ENCODE measurements at places on chromosomes 16 and 17.

GRCh38 chr16:17329391-17329790, 141.4 kb downstream of the XYLT1 start:
- no peak for DNase-seq

GRCh38 chr17:7651097-7651664, 455 bp downstream of the ATP1B2 start:
- no peak for DNase-seq

DNA sequence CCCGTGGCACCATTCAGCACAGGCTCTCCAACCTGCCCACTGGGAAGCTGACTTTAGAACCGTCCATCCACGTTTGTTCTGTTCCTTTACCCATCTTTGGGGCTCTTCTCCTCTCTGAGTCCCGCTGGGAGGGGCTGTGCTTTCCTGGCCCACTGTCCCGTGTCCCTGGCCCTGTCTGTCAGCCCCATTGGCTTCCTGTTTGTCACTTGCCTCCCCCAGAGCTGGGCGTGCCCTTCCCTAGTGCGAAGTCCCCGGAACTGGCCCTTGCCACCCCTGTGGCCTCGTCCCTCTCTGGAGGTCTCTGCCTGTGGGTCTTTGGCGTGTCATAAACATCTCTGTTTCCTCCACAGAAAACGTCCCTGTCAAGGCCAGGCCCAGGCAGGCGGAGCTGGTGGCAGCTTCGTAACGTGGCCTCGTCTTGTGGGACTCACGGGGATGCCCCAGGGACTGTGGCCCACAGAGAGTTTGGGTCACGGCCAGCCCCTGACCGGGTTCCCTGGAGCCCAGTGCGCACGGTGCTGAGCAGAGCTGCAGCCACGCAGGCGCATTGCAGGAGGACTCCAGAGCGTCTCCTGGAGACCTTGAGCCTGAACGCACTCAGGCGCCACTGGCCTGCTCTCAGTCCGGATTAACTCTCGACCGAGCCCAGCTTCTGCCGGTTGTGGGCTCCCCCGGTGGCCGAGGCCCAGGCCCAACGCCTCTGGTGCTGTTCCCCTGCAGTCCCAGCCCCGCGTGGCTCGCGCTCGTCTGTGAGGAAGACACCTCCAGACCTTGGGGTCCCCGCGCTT, 7.3 kb downstream of the CHMP6 start:
- DNase-seq: no peak

DNA sequence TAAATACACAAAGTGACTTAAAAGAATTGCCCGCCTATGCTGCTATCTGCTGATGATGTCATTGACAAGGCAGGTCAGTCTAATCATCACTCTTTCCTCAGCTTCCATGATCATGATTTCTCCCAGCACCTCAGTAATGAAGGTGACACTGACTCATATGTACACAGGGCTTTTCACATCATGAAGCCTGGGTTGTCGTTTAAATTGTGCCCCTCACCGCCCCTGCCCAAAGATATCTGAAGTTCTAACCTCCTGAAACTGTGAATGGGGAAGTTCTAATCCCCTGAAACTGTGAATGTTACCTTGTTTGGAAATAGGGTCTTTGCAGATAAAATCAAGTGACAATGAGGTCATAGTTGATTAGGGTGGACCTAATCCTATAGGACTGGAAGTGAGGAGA, 17.4 kb upstream of the GPRC5C start:
- no peak for DNase-seq

DNA sequence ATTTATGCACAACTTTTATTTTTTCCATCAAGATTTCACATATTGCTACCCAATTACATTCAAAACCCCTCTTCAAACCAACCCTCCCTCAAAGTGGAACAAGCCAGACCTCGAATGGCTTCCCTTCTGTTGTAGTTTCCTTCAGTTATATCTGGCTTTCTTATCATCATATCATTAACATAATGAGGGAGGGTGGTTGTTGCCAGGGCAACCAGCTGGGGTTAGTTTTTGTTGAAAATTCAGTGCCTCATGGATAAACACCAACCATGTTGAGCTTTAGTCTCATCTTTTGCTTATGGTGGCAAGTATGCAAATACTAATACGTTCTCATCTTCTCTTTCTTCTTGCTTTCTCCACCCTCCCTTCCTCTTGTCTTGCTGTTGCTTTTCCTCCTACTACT, 359.7 kb downstream of the CDH11 start:
- no peak for DNase-seq

DNA sequence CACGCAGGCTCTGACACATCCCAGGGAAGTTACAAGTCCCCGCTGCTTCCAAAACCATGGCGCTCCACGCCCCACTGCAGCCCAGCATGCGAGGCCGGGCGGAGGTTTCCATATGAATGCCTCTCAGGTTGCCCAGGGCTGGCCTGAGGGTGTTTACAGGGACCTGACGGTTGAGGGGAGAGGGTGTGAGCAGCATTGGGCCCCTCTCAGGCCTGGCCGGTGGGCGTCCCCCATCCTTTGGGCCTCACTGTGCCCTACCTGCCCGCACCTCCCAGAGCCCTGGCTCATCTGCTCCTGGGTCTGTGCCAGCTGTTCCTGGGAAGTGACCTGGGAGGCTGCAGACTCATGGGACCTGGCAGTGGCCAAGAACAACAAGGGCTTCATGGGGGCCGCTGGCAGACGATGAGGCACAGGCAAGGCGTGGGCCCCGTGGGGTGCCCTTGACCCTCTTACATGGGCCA, 173.5 kb downstream of the C16orf95 start:
- no peak for DNase-seq

- DNase-seq: no peak
Observed at GRCh38 chr16:55853114-55853513, 20.2 kb upstream of the CES1 start.

- peak; percentile 99 for DNase-seq
Observed at GRCh38 chr17:35808962-35809854, at the start of gene TAF15. TSS of gene TAF15 (plus strand) at chr17:35809484. CDS start at chr17:35809570, 86 bp downstream.

GRCh38 chr17:50043290-50044148, 12.4 kb upstream of the ITGA3 start:
- no peak for DNase-seq

GRCh38 chr17:61451538-61452300, 503 bp upstream of the TBX4 start:
- no peak for DNase-seq

DNA sequence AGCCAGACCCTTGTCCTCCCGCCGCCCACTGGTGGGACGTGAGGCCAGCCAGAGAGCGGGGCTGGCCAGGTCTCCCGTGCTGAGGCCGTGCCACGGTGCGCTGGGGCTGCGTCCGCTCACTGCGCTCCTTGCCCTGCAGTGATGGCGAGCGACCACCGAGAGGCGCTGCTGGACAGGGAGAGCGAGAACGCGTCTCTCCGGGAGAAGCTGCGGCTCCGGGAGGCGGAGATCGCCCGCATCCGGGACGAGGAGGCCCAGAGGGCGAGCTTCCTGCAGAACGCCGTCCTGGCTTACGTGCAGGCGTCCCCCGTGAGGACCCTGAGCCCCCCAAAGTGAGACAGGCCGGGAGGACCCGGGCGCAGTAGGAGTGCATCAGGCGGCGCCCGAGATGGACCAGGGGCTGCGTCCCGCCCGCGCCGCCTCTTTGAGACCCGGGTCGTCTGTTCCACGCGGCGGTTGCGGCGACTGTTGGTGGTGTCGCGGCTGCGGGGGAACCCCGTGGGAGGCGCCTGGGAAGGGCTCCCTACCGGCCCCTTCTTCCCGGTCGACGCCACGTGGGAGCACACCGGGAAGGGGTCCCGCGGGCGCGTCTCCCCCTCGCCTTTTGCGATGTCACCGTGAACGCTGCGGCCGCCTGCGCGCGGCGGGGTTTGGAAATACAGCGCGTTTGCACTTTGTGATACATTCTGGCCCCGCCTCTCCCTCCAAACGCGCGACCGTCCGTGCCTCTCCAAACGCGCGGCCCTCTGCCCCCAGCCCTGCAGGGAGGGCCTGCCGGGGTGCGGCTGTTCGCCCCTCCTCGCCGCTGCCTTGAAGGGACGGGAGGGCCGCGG, 792 bp upstream of the RAC3 start:
- DNase-seq: peak; percentile 76

DNA sequence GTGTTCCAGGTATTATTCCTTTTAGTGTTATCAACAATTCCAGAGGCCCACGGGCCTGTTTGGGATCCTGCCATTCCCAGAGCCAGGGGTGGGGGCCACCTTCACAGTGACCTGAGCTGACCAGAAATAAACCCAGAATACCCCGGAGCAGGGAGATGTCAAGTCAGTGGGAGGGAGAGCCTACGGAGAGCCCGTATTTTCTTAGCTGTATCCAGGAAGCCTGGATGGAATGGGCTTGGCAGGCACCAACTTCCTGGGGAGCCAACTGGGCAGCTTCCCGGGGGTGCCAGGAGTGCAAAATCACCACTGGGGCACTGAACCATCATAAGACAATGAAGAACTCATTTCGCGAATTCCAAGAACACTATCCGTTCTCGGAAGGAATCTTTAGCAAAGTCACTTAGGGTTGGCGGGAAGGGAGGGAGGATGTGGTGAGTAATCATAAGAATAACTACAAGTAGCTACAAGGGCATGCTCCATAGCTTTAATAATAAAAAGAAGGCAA, 13.2 kb upstream of the MRTFB start:
- no peak for DNase-seq

GRCh38 chr16:87792205-87792565, 26.4 kb upstream of the KLHDC4 start:
- no peak for DNase-seq

DNA sequence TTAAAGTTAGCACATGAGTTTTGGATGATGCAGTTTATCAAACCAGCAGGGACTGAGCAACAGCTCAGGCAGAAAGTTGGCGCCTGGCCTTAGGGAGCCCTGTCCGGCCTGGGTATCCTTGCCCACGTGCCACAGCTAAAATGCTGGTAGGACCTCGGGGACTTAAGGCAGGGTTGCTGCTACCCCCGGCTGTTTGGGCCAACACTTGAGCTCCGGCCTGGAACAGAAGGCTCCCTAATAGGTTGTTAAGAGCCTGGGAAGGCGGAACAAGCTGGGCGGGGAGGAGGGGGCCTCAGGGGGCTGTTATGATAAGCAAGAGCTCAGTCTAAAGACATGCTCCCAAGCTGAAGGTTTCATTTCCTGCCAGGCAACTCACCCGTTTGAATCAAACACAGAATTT, 39.7 kb downstream of the CUEDC1 start:
- DNase-seq: no peak

GRCh38 chr17:72786209-72786608, 306.3 kb downstream of the SLC39A11 start:
- DNase-seq: no peak

Measured in fibroblast of lung (primary cell).